ENCODE measurements at places on chromosomes 7 and 10. TPM values are rescaled to one million over a fixed set of nuclear protein-coding genes. Genes with fewer than 3 reads are reported as not detected.

The PAX4 gene
- not detected for polyA plus RNA-seq

The ANKRD7 gene
- 3.2 TPM for polyA plus RNA-seq

The PAPOLB gene
- 0.09 TPM for polyA plus RNA-seq

The FZD8 gene
- 13.2 TPM for polyA plus RNA-seq

The CALHM1 gene
- 0.06 TPM for polyA plus RNA-seq

The PCDH15 gene
- 11.1 TPM for polyA plus RNA-seq

All from renal cortex interstitium (tissue), 15 donors.